ENCODE measurements at places on chromosomes 11 and 22.
A peak's percentile ranks its signal among the peaks of the same experiment; 100 is the strongest.

DNA sequence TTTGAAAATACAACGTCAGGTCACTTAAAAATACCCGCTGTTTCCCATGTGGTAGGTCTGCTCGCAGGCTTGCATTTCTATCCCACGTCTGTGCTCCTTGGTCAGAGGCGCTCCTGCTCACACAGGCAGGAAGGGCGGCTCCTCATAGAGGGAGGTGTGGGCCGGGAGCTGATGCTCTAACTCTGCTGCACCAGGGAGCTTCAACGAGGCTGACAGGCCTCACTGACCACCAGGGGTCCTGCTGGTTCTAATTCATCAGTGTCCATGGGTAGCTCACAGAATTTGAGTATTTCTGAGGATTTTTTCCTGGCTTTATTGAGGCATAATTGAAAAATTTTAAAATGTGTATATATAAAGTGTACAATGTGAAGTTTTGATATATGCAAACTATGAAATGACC is 68.5 kb downstream of the PIWIL3 start:
- no peak for DNase-seq

DNA sequence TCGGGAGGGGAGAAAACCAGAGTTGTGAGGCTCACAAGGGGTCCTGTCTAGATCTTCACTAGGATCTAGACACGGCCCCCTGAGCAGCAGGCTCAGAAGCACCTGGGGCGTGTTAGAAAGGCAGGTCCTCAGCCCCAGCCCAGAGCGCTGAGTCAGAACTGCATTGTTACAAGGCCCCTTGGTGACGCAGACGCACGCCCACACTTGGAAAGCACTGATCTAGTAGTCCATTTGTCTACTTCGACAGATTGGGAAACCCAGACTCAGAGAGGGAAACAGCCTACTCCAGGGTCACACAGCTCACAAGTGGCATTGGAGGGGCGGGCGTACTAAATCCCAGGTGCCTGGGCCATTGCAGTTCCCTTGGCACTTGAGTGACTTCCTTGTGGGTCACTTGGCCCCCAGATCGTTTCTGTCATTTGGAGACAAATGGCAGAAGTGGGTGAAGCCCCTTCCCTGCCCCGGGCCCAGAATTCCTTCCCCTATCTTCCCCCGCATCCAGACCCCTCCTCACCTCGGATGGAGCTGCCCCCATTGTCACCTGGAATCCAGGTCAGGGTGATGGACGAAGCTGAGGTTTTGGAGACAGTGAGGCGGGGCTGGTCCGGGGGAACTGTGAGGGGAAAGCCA is 110.8 kb downstream of the CEP164 start:
- peak; percentile 17 for DNase-seq

DNA sequence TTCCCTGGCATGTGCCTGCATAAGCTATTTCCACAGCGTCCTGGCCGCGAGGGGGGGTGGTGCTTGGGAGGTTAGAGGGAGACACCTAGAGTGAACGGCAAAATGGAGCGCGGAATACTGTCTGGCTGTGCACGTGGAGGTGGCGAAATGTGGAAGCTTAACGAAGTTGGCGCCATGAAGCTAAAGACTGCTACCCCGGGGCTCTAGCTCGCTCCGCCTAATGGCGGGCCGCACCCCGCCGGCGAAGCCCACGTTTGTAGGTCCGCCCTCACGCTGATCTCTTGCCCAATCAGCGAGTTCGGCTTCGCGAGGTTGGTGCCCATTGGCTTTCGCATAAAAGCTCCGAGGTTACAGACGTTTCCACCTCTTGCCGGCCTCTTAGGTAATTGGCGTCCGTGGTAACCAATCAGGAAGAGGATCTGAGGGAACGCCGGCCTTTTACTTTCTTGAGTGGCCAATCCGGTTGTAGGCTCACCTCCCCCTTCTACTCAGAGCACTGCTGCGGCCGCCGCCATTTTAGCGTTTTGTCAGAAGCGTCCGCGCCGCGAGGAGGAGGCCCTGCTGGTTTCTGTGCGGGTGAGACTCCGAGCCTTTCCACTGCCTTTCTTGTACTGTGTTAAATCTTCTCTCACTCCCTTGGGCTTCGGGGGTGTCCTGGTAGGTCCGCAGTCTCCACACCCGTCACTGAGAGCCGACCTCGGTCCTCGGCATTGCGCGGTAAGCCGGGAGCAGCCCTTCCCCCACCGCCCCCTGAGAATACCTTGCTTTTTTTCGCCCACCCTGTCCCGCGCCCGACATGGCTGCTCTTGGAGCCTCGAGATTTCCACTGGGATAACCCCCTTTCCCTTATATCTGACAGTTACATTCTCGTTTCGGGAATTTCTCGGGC is at the start of gene RBM4:
RBM4 (plus strand) TSS at position 527 of the 889 bp plus-strand sequence. CDS start 1,009 bp downstream, outside the sequence.
- DNase-seq, result peak; percentile 96

DNA sequence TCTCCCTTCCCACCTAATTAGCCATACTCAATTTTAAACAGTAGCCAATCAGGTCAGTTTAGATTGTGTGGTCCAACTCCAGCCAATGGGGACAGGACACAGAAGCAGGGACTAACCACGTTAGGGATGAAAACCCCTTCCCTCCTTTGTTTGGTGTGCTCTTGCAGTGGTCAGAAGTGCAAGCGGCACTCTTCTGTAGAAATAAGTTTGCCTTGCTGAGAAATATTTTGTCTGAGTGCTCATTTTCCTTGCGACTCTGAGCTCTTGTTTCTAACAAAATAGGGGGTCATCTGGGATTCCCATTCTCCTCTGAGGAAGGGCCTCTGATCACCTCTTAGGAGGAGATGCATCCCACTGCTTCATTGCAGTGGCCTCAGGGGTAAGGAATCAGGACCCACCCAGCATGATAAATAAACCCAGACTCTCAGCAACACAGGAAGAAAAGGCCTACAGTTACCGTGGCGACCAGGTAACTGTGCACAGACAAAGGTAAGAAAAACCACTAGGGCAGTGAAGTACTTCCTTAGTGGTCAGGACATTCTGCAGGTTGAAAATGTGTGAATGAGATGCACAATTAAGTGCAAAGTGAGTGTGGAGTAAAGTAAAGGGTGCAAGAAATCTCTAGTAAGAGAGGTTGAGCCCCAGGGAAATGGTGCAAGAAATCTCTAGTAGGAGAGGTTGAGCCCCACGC is 55.4 kb downstream of the ZNF280B start:
- no peak for DNase-seq

- no peak for DNase-seq
These were observed 41.9 kb downstream of the BID start for GRCh38 chr22:17732251-17732854.
